ENCODE measurements at places on chromosomes 3 and 15. TPM values are rescaled to one million over a fixed set of nuclear protein-coding genes. Genes with fewer than 3 reads are reported as not detected.

AGBL1 gene
- total RNA-seq = 0.76 TPM

AP3B2 gene
- 218 TPM for total RNA-seq

TEX9 gene
- total RNA-seq = 6.1 TPM

WDR49 gene
- 0.76 TPM for total RNA-seq

RHCG gene
- not detected for total RNA-seq

CA12 gene
- total RNA-seq = not detected

CEP97 gene
- 25.1 TPM for total RNA-seq

GRAMD1C gene
- total RNA-seq = 2.1 TPM

HRH1 gene
- total RNA-seq = not detected

TLR9 gene
- total RNA-seq = 0.37 TPM

KCNMB2 gene
- total RNA-seq = 0.47 TPM

ALDH1A2 gene
- total RNA-seq = not detected

GALK2 gene
- 19.9 TPM for total RNA-seq

PCSK6 gene
- 3.8 TPM for total RNA-seq

All from glutamatergic neuron (in vitro differentiated cells).